ENCODE measurements at places on chromosomes 6 and 20.

GRCh38 chr6:67679566-67680296 lies 955.4 kb upstream of the ADGRB3 start:
- DNase-seq = no peak

DNA sequence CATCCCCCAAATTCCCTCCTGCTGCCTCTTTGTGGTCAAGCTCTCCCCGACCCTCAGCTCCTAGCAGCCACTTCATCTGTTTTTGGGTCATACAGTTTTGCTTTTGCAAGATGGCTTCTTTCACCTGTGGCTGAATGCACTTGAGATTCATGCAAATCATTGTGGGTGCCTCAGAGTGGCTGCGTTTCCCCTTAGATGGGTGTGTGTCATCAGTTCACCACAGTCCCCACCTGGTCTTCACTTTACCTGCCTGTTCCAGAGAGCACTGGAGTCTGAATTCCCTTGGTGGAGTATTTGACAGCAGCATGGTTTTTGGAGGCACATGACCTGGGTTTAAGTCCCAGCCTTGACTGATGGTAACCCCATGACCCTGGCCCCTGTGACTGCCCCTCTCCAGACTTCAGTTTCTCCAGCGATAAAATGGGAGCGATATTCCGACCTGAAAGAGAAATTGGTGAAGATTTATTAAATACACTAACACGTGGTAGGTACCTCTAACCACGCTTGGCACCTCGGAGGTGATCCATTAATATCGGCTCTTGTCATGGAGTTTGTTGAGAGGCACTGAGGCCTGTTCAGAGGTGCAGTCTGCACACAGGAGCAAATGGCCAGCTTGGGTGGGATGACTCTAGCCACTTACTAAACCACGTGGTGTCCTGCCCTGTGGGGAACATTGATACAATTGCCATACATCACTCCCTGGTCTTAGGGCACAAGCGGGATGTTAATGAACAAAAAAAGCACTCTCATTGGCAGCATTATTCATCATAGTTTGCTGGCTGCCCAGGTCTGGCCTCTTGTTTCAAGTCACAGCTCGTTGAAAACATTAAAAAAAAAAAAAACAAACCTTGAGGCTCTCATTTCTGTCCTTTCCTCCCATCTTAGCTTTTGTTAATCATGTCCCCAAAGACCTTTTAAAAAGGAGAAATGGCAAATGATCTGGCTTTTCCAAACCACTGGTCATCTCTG lies 167.2 kb upstream of the KCNG1 start:
- no peak for DNase-seq

DNA sequence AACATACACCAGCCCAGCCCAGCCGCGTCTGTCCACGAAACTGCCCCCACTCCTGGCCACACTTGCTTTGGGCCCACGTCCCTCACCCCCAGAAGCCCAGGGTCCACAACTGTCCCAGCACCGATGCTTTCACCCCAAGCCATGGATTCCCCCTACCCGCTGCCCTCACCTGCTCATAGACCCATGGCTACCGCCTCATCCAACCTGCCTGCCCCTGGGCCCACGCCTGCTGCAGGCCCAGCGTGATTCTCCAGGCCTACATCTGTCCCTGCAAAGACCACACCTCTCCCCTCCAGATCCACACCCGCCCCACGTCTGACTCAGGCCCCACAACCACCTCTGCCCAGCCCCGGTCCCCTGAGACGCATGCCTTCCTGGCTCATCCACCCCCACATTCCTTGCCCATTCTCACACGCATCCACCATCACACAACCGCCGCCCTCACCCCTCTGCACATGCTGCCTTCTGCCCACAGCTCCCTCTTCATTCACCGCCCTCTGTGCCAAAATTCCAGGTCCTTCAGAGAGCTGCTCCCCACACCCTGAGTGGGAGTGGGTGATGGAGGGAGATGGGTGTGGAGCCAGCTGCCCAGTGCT lies 86.7 kb downstream of the GRM4 start:
- no peak for DNase-seq

GRCh38 chr6:135299256-135299655 lies 118.1 kb downstream of the MYB start:
- no peak for DNase-seq

DNA sequence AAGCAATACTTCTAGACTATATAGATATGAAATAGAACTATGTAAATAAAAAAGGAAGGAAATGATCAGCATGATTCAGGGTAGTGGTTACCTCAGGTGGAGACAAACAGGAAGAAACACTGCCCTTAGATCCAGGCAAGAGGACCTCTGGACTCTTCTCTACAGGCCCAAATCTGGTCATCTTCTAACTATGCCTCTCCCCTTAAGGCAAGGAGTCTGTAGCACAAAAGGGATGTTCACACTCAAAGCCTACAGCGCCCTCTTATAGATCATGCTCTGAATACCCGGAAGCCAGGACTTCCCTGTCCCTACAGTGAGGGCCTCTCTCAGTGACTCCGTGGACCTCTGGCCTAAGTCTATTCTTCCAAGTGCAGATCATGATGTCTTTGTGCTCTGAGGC lies 30.4 kb upstream of the HIVEP2 start:
- no peak for DNase-seq

- no peak for DNase-seq
Observed at GRCh38 chr20:40811660-40812414, 122.8 kb upstream of the MAFB start.

GRCh38 chr6:124770784-124771183 lies 191.5 kb upstream of the RNF217 start:
- DNase-seq = no peak

DNA sequence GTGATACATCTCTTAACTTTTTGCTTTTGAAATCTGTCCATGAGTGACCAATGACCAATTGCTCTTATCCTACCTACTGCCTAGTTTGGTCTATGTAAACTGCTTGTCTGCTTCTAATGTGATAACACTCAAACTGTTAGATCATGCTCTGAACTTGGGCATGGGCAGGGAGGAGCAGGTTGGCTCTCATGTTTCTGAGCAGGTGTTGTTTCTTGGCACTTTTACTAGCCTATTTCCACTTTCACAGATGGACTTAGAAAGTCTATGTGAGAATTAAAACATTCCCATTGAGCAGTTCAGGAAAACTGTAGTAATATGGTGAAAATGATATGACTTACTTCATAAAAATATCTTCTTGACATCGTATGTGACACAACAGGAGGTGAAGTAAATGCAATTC lies 538.4 kb downstream of the HACE1 start:
- DNase-seq = no peak

- DNase-seq = no peak
Observed at GRCh38 chr6:25324066-25324762, 45.0 kb downstream of the CARMIL1 start.

DNA sequence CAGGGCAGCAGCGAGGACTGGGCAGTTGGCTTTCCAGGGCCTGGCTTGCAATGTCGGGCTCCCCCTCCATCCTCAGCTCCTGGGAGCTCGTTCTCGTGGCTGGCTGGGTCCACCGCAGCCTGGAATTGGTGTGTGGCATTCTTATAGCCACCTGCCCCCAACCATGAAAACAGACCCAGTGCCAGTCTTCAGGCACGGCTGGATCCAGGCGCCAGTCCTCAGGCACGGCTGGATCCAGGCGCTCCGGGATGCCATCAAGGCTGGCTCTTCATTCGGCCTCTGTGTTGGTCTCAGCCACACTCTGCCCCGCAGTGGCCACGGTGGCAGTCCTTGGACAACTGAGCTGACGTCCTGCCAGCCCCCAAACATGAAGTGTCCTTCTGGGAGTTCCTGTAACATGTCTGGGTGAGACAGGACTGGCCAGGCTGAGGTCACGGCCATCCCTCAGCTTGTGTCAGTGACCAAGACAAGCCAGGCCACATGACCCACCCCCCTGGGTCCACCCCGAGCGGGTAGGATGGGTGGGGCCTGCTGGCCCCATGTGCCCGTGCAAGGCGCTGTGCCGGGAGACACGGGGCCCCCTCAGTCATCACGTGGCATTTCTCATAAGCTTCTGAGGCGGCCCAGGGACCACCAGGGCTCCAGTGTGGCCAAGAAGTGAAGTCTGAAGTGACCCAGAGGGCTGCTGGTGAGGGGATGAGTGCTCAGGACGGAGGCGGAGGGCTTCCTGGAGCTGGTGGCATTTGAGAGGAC lies 99.0 kb downstream of the TAF4 start:
- DNase-seq = no peak

- DNase-seq = no peak
Observed at GRCh38 chr6:148445620-148446019, 103.0 kb downstream of the SASH1 start.

DNA sequence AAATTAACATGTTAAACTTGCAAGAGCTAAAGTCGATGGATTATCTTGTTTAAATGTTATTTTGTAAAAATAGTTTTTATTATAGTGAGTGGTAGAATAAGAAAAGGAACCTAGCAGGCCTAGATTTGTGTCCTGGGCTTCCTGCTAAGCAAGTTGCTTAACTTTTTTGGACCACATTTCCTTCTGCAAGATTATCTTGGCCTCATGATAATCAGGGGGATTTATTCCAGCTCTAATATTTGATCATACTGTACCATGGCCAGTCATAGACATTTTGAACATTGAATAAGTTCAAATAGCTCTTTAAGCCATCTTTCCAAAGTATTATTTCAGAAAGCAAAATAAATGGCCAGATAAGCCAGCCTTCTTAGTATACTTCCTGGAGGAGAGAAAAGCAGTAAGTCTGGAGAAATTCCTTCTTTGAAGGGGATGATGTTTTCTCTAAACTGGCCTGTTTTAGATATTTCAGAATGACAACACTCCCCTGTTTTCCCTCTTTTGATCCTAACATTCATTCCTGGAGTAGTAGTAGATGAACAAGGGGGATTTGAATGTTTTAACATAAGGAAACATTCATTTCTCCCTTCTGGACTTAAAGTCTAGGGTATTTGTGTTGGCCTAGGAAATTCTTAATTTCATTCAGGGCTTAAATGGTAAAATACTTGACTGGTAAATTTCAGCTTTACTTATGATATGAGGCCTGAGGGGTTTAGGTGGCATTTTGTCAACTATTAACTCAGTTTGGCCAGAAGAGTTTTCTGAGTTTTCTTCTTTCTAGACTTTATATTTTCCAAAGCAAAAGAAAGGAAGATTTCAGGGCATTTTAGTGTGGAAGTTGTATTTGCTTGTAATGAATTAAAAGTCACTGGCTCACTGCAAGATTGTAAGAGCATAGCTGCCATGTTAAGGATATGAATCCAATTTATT lies 108.8 kb upstream of the SCGN start:
- no peak for DNase-seq

GRCh38 chr20:31747640-31748039 lies 8.6 kb downstream of the TPX2 start:
- DNase-seq = no peak

- no peak for DNase-seq
Observed at GRCh38 chr6:52420668-52421358, 671 bp downstream of the EFHC1 start.

DNA sequence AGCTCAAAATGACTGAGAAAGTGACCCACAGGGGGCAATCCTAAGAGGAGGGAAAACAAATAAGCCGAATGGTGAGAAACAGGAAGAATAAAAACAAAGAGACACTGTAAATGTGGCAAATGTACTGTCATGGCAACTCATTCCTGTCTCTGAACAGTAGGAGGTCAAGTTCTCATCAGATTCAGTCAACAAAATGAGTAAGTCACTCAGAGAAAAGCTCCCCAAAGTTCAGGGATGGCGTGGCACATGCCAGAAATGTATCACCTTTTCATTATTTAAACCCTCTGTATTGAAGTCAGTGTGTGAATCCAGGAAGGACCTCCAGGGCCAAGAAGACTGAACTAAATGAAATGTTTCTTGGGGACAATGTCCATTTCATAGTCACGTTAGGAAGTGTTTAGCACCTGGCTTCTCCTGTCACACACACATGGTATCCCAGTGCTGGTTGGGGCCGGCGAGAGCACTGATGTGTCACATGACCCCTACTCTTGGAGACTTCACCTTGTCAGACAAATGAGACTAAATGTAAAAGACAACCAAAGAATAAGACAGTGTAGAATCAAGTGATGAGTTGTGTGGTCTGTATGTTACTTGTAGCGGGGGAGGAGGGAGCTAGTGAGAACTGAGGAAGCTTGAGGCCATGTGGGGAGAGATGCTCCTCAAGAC lies 20.7 kb downstream of the CNR1 start:
- DNase-seq = no peak

DNA sequence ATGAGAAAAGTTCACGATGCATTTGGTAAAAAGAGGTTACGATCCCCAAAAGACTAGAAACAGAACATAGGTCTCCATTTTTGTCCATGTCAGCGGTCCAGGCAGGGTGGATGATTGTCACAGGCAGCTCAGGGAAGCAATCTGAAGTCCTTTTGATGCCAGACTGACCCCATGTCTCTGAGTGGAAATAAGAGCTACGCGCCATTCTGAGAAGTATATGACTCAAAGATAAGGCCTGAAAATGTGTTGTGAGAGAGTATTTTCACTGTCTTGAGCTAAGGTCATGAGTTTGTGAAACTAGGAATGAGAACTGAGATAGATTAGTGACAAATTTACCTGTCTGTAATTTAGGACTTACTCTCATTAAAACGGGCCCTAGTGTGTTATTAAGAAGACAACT lies 69.5 kb downstream of the LYRM4 start:
- DNase-seq = no peak

GRCh38 chr6:168207421-168208175 lies 112.0 kb downstream of the DACT2 start:
- DNase-seq = no peak

- no peak for DNase-seq
Observed at GRCh38 chr20:13877793-13878192, 93.0 kb downstream of the NDUFAF5 start.

DNA sequence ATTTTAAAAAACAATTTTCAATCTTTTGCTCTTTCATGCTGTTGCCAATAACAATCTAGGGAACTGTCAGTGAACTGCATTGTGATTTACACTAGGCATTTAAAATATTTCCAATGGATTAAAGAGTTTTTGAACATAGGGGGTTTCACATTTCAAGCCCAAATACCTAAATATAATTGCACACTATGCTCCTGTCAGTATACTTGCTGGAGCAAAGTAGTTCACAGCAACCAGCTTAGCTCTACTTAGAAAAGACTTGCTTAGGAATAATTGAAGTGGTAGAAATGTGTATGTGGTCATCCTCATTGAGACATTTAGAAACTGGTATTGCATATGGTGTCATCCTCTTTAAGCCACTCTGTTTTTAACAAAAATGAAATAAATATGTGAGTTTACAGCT lies 41.7 kb upstream of the REV3L start:
- no peak for DNase-seq

GRCh38 chr6:13238017-13238416 lies 90.3 kb downstream of the TBC1D7 start:
- DNase-seq = no peak

GRCh38 chr20:53320701-53321100 lies 272.9 kb downstream of the ZNF217 start:
- no peak for DNase-seq

DNA sequence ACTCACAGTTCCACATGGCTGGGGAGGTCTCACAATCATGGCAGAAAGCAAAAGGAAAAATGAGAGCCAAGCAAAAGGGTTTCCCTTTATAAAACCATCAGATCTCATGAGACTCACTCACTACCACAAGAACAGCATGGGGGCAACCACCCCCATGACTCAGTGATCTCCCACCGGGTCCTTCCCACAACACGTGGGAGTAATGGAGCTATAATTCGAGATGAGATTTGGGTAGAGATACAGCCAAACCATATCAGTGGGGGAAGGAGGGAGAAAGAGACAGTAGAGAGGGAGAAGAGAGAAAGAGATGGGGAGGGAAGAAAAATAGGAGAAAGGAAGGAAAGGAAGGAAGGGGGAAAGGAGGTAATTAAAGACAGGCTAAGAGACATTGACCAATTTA lies 30.1 kb downstream of the GMDS start:
- DNase-seq = no peak
